ENCODE measurements at places on chromosomes 5 and 9.

DNA sequence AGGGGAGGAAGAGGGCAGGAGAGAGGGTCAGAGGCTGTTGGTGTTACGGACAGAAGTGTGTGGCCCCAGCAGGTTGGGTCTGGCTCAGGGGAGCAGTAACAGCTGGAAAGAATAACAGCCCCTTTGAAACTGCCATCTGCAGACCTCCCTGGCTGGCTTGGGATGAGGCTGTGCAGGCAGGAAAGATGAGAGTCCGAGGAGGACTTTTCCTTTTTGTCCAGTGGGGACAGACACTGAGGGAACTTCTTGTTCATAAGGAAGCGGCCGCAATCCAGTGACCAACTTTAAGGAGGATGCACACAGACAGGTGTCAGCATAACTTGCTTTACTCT, 14.8 kb upstream of the PLEKHG4B start:
- no peak for DNase-seq

DNA sequence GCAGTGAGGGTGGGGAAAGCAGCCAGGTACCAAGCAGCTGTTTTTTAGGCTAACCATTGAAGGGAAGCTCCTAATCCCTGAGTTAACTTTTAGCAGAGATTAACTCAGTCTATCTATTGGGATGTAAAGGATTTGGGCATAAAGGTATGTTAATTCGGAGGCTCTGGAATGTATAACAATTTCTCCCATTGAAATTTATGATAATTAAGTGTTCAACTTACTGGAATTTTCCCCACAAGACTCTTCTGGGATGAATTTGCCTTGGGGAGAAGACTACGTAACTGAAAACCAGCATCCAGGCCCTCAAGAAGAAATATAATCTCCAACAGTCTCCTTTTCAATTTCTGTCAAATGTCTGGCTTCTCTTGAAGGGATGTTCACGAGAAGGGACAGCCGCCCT, 23.6 kb downstream of the ZFP62 start:
- DNase-seq: no peak

GRCh38 chr9:123373447-123373923, 17.5 kb downstream of the CRB2 start:
- no peak for DNase-seq

DNA sequence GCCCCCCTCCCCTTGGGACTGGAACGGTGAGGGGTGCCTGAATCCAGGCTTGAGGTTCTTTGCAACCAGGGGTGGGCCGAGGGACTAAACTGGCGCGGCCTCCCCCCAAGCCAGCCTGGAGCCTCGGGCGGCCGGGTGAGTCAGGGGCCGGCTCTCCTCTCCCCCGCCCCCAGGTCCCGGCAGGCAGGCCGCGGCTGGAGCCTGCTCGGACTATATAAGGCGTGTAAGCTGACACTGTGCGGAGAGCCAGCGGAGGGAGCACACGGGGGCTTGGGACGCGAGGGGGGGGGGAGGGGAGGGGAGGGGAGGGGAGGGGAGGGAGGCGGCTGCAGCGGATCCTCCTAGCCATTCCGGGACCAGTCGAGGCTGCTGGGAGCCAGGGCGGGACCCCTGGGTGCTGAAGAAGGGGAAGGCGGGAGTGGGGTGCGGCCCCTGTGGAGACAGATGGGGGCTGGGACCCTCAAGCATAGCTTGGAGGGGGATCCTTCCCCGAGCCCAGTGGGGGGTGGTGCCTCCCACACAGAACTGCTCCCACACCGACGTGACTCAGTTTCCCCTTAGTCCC, 595 bp downstream of the PDLIM7 start:
- DNase-seq: no peak

GRCh38 chr5:76736679-76737556, 21.0 kb downstream of the F2R start:
- no peak for DNase-seq

DNA sequence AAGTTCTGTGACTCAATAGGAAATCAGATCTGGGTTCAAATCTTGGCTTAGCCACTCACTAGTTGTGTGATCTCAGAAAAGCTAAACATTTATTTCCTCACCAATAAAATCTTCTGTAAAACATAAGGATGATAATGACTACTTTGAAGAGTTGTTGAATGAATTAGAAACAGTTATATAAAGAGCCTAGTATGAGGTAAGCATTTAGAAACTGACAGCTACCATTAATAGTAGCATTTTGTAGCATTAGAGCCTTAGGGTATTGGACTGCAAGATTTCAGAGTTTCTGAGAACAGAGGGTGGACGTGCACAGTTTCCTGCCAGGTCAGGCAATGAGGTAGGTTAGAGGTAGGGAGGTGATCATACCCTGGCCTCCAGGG, 293.2 kb downstream of the CWC27 start:
- DNase-seq: no peak

DNA sequence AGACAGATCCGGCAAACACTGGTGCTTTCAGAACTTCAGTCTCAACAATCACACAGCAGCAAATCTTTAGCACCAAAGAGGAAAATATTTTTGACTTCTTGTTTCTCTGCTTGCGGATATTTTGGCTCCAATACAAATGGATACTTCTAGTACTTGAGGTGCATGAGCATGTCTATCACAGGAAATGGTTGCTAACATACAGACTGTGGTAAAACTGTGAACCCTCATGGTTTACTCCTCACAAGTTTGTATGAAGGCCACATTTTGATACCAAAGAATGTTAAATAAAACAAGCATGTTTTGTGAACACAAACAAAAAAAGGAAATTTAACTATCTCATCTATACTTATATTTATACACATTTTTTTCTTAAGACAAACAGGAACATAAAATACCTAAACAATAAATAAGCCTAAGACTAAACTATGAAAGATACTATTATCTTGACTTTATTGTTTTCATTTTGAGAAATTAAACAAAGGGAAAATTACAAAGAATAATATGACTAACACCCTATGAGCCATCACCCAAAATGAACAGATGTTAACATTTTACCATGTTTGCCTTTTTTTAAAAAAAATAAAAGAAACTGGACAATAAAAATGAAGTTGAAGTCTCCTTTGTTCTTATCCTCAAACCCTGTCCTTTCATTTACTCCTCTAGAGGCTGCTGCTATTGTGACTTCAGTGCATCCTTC, 135.0 kb upstream of the LHFPL2 start:
- DNase-seq: no peak

- DNase-seq: no peak
These were observed 647.2 kb downstream of the PDE4D start for GRCh38 chr5:59246145-59246869.

DNA sequence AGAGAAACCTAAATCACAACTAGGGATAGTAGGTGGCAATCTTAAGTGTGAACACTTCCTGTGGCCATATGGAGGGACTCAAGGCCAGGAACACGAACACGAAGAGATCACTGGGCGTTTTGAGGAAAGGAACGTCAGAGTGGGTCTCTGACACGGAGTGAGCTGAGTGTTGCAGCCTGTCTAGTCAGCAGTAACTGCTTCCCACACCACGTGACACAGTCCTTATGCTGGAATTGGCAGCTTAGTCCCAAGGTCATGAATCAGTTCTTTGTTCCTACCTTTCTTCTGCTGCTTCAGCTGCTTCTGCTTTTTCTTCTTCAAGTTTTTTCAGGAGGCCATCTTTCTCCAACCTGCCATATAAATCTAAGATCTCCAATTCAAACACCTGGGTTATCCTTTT, 18.2 kb downstream of the SPACA9 start:
- no peak for DNase-seq

DNA sequence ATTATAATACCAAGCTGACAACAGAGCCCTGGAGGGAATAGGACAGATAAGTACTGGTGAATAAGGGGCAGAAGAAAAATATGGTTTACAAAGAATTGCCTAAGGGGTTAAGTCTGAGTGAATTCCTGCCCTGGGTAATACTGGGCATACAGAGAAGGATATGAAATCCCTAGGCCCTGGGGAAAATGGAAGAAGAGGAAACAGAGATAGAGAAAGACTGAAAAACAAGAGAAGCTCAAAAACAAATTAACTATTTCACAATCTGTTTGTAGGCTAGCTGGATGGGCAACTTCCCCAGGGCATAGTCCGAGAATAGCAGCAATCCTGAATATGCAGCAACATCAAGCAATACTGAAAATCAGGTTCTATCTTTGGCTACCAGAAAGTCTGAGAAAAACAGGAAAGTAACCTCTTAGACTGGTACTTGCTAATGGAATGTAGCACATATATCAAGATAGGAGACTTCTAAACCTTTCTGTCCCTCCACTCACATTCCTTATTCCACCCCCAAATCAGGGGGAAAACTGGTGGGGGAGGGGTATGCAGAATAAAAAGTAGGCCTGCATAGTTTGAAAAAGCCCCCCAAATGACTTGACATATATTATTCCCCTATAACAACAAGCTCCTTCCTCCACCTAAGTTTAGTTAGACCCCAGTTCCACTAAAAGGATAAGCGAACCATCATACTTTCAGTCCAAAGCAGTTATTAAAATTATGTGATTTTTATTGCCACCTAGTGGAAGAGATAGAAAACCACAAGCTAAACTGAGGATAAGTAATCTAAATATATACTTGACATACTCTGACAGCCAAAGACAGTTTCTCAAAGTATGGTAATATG, 20.6 kb downstream of the SLC38A9 start:
- DNase-seq: no peak

DNA sequence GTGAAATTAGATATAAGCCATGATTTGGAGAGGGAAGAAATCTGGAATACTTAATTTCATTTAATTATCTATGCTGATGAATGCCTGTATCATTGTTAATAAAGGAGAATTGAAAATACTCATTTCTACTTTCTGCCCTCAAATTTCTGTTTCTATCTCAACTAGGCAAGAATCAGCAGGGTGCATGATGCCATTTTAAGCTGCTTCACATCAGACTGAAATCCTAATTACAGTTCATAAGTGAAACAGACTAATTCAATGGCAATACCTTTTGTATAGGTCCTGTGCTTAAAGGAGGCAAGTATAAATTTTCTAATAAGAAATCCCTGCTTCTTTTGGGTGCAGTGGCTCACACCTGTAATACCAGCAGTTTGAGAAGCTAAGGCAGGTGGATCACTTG, 22.3 kb upstream of the TAL2 start:
- DNase-seq: no peak

GRCh38 chr5:159102311-159102934, 2.7 kb upstream of the EBF1 start:
- DNase-seq: no peak

DNA sequence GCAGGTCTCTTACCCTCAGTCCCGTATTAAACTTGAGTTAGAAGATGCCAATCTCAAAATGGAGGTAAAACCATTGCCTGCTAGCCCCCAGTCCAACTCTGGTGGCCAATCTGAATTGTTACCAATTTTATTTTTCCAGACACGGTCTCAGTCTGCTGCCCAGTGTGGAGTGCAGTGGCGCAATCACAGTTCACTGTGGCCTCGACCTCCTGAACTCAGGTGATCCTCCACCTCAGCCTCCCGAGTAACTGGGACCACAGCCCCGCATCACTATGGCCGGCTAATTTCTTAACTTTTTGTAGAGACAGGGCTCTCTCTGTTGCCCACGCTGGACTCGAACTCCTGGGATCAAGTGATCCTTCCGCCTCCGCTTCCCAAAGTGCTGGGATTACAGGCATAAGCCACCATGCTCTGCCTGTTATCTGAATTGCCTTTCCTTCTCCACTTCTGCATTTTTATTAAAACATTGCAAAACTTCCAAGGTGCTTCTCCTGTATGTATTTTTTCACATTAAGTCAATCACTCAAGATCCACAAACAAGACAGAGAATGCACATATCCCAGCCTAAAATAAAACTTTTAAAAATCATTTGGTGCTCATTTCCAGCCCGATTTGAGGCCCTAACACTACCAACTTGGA, 2.3 kb downstream of the FANCC start:
- no peak for DNase-seq

DNA sequence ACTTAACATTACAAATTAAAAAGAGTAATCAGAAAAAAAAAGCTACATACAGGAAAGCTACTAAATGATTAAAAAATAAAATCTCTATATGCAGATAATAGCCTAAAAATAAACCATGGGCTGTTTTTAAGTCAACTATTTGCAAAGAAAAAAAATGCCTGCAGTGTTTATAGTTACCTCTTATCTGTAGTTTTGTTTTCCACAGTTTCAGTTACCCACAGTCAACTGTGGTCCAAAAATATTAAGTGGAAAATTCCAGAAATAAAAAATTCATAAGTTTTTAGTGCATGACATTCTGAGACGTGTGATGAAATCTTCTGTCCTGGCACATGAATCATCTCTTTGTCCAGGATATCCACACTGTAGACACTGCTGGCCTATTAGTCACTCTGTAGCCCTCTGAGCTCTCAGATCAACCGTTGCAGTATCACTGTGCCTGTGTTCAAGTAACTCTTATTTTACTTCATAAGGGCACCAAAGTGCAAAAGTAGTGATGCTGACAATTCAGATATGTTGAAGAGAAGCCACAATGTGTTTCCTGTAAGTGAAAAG, 59.2 kb downstream of the PRELID2 start:
- peak; percentile 56 for DNase-seq

GRCh38 chr5:38045446-38045845, 205.6 kb upstream of the GDNF start:
- DNase-seq: no peak

DNA sequence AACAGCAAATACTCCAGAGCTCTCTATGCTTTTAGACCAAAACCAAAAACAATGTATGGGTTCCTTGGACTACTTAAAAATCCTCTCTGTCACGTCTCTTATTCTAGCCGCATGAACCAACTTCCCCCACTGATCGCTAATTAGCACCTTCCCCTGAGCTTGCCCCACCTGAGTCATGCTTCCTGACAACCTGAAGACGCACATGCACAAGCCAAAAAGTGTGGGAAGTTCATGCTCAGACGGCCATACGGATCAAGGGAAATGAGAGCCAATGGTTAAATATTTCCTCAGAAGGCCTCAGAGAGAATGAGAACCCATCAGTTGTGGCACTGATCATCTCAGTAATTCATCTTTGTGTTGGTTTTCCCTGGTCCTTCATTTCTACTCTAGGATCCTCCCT, 199.7 kb downstream of the BNC2 start:
- peak; percentile 39 for DNase-seq

DNA sequence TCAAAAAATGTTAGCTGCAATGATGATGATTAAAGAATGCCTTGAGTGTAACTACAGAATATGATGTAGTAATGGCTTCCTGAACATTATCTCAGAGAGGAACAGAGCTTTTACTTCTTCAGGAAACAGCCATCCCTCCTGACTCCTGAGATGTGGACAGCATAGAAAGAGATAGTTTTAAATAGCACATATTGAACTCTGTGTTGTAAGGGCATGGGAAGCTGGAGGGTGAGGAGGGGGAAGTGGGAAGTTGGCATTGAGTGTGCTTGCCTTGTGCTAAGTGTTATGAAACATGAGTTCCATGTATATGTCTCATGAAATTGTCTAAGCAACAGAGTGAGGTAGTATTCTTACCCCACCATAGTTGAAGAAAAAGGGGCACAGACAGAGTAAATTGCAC, 161.5 kb upstream of the SLC28A3 start:
- DNase-seq: no peak

DNA sequence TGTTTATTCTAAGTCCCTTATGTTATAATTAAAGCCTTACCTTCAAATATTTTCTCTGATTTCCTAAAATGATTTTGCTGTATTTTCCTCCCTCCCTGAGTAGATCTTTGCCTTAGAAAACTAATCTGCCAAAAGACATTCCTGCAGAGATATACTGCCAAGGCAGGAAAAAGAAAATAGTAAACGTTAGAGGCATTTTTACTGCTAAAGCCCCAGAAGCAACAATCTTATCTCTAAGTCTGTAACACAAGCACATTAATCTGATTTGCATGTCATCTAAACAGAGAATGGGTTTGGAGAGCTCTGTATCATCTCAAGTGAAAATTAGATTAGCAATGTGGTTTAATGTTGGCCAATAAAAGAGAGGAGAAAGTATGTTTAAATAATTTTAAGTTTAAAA, 847.7 kb downstream of the MAT2B start:
- DNase-seq: no peak

Measured in epithelial cell of proximal tubule (primary cell).